CMK (cell line): ENCODE measurements at places on chromosomes 13 and 19.

- peak; percentile 41 for DNase-seq
Measured at GRCh38 chr19:3034656-3035541, 5.8 kb upstream of the TLE2 start.

DNA sequence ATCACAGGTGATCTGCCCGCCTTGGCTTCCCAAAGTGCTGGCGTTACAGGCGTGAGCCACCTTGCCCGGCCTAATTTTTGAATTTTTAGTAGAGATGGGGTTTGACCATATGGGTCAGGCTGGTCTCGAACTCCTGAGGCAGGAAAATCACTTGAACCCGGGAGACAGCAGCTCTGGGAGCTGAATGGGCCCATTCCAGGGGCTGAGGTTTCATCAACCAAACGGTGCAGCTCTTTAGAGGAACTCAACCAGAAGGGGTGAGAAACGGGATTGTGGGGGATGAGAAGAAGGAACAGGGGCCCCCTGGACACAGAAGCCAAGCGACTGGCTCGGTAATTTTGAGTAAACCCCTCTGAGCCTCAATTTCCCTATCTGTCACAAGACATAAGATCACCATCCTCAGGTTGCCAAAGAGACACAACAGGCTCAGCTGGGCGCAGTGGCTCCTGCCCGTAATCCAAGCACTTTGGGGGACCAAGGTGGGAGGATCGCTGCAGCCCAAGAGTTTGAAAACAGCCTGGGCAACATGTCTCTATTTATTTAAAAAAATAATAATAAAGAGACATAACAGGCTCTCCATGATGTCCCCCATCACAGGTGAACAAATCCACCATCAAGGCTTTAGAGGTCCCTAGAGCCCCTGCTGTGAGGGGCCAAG is 562 bp downstream of the IQCN start:
- no peak for DNase-seq

DNA sequence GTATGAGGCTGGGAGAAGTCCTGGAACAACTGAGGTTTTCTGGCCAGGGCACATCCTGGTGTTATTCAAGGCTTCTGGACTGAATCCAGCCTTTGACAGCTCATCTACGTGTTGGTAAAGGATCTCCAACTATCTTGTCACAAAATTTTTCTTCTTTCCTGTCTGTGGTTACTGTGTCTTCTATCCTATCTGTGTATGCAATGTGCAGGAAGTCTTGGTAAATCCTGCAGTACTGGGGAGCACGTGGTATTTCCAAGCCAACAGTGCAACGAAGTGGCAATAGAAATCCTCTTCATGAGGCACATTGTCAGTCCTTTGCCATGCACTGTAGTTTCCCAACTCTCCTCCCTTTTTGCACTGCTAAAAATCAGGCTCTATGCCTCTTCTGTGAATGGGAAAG is 86.7 kb downstream of the ZNF100 start:
- DNase-seq: peak; percentile 60

GRCh38 chr19:58581227-58582141 is 8.3 kb upstream of the MZF1 start:
- no peak for DNase-seq

DNA sequence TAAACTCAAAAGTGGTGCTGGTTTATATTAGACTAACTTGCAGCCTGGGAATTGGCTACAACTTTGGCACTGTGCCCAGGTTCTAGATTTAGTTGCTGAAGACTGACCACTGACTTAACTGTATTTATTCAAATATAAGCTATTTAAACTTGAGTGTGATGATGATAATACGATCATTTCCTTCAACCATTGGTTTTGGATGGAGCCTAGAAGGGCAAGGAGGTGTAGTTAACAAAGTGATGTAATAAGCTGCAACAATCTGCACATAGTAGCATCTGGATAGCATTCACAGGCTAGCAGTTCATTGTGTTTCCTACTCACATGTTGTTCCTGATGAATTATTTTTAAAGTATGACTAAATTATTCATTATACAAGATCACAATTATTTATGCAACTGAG is 55.2 kb upstream of the DACH1 start:
- DNase-seq: no peak

GRCh38 chr13:36157480-36157879 is 26.3 kb upstream of the DCLK1 start:
- DNase-seq: no peak

DNA sequence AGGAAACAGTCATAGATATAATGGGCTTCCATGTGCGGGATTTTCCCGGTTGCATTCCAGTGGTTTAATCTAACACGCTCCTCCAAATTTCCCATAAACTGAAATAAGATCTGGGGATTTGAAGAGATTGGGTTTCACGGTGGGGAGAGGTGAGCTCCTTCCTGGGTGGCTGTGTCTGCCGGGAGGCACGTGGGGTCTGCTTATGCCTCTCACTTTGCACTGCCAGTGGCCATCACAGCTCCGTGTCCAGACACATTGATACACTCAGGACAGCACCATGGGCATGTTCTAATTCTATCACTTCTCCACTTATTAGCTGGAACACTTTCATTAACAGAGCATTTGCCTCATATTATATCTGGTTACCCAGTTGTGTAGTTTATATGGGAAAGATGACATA is 73.4 kb downstream of the SOX1 start:
- DNase-seq: no peak

- no peak for DNase-seq
Measured at GRCh38 chr19:13441810-13442512, 64.3 kb downstream of the CACNA1A start.

- peak; percentile 66 for DNase-seq
Measured at GRCh38 chr19:29941828-29942403, at the start of gene URI1. Gene URI1, plus strand, starts transcription at chr19:29942239. Its CDS starts 309 bp downstream, at chr19:29942548.

DNA sequence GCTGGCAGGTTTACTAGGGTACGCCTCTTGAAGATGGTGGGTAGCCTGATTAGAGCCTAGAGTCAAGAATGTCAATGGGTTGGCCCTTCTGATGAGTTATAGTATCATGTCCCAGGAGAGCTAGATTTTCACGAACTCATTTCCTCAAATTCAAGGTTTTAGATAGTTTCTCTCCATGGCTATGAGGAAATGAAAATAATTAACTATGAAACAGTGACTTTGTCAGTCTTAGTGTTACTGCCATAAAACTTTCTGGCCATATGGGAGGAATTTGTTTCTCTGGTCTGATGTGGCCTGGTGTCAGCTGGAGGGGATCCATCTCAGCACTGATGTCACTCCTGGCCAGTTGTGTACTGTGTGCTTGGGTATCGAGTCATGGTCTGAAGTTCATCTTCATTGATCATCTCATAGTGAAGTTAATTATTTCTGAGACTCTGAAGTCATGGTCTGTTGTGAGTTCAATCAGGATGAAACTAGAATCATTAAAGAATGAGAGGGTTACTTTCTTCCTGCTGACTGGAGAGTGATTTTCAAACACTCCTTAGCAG is 49.4 kb upstream of the TNFSF11 start:
- DNase-seq: no peak

GRCh38 chr19:58563034-58563573 is 4.7 kb upstream of the UBE2M start:
- DNase-seq: no peak

- DNase-seq: no peak
Measured at GRCh38 chr13:29961036-29961670, 110.7 kb upstream of the UBL3 start.

- no peak for DNase-seq
Measured at GRCh38 chr19:41344162-41344561, 9.6 kb downstream of the TGFB1 start.

DNA sequence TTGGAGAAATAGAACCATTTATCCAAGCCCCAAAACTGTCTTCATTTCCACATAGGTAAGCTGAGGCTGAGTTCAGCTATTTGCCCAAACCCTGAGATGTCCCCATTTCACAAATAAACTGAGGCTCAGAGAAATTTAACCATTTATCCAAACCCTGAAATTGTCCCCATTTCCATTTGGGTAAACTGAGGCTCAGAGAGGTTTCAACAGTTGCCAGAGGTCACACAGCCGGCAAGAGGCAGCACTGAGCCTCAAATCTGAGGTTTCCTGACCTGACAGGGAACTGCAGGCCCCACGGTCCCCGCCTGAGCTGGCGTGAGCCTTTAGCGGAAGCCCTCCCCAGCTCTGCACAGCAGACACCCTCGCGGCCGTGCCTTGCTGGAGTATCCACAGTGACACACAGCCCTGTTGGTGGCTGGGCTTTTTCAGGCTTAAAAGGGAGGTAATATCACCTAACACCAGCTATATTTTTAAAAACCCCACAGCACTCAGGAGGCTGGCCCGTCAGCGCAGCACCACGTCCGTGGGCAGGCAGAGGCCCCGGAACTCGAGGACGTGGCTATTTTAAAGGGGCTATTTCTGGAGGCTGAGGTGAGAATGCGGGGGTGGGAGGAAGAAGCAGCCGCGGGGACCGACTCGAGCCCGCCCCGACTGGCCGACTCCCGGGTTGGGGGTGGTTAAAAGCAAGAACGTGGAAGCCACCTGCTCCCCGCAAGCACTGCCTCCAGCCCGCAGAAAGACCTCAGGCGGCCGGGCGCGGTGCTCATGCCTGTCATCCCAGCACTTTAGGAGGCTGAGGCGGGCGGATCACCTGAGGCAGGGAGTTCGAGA is 18.5 kb downstream of the PTPRS start:
- DNase-seq: peak; percentile 8

GRCh38 chr19:15250640-15250993 is 18.4 kb upstream of the EPHX3 start:
- DNase-seq: no peak

- no peak for DNase-seq
Measured at GRCh38 chr19:29983568-29983967, 41.5 kb downstream of the URI1 start.

DNA sequence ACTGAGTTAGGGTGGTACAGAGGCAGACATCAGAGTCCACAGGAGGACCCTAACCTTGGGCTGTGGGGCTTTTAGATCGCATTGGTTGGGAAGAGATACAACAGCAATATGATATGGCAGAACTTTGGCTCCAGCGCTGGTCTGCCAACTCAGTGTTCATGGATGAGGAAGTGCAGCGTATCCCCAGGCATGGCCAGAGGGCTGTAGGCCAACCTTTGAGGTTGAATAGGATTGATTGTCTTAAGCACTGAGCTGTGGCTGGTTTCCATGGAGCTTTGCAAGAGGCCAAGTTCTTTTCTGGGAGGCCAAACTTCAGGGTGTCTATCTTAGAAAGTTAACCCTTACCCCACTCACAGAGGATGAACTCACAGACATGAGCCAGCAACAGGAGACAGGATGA is 144.1 kb upstream of the TMTC4 start:
- no peak for DNase-seq

DNA sequence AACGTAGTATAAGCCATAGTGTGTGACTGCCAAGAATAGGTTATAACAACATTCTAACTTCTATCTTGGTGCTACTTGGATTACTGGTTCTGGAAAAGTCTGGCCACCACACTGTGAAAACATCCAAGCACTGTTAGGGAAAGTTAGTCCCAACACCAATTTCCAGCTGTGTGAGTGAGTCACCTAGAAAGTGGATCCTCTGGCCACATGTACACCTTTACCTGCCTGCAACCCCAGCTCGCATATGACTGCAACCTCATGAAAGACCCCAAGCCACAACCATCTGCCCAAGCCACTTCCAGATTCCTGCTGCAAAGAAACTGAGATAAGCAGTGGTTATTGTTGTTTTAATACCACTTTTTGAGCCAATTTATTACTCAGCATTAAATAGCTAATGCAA is 404.5 kb downstream of the KCTD12 start:
- no peak for DNase-seq

DNA sequence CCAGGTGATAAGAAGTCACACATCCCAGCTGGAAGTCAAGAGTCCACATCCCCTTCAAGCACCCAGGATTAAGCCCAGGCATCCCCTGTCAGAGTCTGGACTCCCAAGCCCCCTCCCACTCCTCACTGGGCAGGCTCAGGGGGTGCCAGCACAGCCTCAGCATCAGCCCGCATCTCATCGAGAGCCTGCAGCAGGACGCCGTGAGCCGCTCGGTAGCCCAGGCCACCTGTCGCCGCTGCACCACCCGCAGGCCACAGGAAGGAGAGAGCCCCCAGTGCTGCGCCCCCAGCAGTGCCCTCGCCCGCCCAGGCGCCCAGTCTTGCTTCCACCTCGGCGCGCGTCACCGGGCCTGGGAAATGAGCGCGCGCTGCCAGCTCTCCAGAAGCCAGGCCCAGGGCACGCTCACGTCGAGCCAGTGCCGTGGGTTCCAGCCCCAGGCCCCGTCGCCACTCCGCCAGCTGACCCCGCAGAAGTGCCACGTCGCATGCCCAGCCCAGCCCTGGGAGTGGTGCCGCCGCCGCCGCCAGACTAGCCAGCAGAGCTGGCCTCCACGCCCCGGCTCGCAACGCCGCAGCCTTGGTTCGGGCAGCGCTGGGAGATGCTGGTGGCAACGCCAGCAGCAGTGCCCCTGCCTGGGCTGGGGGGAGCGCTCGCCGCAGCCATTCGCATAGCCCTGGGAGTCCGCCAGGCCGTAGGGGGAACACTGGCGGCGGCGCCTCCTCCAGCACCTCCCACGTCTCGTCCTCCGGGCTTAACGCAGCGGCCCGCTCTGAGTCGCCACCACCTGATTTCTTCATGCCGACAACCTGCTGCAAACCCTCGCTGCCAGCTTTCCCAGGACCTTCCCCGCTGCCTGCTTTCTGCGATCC is 3.8 kb downstream of the IRGQ start:
- no peak for DNase-seq

GRCh38 chr13:97914540-97914939 is 38.9 kb upstream of the IPO5 start:
- no peak for DNase-seq

- DNase-seq: no peak
Measured at GRCh38 chr13:22009937-22010336, 339.1 kb downstream of the FGF9 start.

DNA sequence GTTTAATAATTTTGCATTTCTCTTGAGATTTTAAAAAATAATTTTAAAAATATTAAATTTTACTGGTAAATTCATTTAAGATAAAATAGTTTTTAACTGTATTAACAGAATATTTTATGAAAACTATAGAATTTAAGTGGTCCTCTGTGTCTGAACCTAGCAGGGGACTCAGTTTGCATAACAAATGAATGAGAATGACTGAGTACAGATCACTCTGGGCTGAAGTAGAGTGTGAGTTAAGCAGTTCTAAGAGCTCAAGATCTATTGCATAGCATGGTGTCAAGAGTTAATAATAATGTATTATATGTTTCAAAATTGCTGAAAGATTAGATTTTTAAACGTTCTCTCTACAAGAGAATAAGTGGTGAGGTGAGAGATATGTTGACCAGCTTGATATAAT is 348.3 kb upstream of the SLITRK1 start:
- no peak for DNase-seq

- no peak for DNase-seq
Measured at GRCh38 chr13:63208826-63209225, 1793.2 kb upstream of the PCDH20 start.

GRCh38 chr19:10009714-10010224 is 535 bp downstream of the COL5A3 start:
- no peak for DNase-seq

DNA sequence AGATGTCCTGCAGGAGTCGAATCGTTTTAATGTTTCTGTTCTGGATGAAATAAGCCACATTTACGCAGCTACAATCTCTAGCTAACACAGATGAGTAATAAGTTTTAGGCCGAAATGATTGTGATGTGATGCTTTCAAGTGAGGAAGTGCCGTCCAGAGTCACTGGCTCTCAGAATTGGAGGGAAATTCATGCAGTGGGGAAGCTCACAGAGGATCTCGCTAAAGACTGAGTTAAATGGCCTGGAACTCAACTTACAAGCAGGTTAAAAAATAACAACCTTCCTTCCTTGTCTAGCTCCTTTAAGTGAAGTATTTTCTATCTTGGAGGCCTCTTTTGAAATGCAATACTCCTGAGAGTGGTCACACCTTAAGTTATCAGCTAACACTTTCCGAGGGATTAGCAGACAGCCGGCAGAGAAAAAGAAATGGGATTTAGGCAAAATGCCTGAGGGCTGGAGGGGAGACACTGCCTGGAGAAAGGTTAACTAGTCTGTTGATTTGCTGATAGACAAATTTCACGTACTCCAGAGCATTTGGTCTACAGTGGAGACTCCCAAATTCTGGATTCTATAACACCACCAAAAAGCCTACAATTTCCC is 74.2 kb downstream of the IRS2 start:
- DNase-seq: no peak
